ENCODE measurements at places on chromosomes 16 and 17.

DNA sequence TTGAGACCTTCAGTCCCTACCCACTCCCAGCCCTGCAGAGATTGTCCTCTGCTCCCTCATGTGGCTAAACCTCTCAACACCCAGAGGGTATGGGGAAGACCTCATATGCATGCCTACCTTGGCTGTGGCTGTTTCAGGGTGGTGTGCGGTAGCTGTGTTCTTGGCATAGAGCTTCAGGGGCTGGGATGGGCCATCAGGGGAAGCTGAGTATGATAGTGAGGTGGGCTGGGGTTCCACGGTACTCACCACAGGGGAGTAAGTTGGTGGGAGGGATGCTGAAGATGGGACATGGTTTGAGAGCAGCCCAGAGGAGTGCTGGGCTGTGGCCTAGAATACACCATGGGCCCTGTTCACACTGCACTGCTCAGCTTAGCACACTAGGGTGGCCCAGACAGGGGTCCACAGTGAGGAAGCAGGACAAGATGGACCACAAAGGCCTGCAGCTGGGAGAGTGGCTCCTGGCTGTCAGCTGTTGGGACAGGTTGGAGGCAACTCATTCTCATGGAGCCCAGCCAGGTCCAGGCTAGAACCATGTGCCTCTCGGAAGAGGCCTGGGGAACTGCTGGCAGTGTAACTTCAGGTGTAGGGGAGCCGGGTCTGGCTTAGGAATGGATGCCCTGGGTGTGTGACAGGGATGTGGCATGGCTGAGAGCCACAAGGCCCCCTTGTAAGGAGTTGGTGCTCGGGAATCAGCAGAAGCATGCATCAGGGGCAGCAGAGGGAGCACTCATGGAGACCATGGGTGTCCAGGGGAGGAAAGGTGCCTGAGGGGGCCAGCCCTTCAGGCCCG is 3.1 kb downstream of the MFAP4 start:
- DNase-seq, result no peak

DNA sequence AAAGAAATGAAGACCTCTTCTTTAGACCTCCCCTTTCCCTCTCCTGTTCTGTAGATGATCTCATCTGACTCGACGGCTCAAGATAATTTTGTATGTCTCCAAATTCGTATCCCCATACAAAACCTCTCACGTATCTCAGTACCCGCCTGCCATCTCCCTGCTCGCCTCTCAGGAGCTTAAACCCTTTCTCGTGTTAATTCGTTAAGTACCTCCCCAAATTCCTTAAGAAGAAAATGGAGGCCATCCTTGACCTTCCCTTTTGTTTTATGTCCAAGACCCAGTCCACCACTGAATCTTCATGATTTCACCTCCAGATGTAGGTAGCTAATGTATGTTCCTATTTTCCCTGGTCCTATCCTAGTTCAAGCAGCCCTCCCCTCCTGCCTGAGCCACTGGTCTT is 41.6 kb downstream of the OR3A1 start:
- no peak for DNase-seq

DNA sequence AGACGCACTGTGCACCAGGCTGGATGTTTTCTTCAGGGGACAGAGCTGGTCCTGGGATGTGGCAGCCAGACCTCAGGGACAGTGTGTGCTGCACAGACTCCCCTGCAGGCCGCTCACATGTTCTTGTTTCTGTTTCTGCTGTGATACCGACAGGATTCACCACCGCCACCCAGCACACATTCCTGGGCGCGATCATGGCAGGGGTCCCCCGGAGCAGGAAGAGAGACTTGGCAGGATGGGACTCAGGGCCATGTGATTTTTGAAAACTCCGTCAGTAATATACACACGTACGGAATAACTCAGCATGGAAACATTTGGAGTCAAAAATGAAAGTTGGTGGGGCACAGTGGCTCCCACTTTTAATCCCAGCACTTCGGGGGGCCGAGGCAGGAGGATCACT is 79.0 kb downstream of the HAPSTR1 start:
- no peak for DNase-seq

- DNase-seq, result no peak
Measured at GRCh38 chr17:64340557-64340956, 50.1 kb downstream of the PECAM1 start.

- DNase-seq, result no peak
Measured at GRCh38 chr17:27585792-27586191, 45.2 kb upstream of the LGALS9 start.
